ENCODE measurements at places on chromosomes 7 and 10.

GRCh38 chr10:35487336-35488034, 117.7 kb upstream of the GJD4 start:
- DNase-seq: no peak

DNA sequence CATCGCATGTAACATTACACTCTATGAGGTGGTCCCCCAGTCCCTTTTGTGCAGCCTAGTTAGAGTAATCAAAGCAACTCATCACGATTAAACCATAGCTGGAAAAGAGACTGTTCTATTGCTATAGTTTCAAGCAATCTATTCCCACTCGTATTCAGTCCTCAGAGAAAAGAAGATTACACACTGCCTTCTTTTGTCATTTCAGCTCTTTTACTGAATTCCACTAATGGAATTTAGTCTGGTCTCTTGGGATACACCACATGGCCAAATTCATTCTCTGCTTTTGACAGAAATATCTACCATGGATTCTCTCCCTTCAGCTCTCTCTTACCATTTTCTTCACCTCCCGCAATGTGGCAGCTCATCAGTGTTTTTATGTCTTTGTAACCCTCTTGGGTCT, 108.9 kb upstream of the HDAC9 start:
- no peak for DNase-seq

- DNase-seq: no peak
These were observed 112.0 kb downstream of the PFKFB3 start for GRCh38 chr10:6314620-6315205.

GRCh38 chr10:123537188-123537961, 128.8 kb upstream of the GPR26 start:
- peak; percentile 25 for DNase-seq

GRCh38 chr7:105257338-105257737, 131.4 kb downstream of the SRPK2 start:
- no peak for DNase-seq

- DNase-seq: no peak
These were observed 13.7 kb downstream of the RAB19 start for GRCh38 chr7:140417456-140418155.

- no peak for DNase-seq
These were observed 1.7 kb upstream of the CTNNA3 start for GRCh38 chr10:67697724-67698131.

- no peak for DNase-seq
These were observed 111.8 kb upstream of the CNTNAP2 start for GRCh38 chr7:146004805-146005204.

GRCh38 chr10:5631936-5632335, 34.5 kb downstream of the ASB13 start:
- no peak for DNase-seq

DNA sequence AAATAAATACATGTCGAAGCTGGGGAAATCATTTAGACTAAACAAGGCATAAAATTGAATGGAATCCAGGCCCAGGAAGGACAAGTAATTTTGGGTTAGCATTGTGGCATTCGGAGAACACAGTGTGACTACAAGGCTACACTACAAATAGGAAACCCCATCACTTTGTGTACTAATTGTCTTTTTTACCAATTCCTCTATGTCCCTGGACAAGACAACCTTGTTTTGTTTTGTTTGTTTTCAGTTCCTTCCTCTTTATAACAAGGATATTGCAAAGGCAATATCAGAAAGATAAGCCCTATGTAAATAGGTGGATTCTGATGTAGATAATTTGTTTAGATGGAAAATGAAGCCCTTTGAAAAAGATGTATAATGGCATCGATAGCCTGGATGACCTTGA, 215.9 kb upstream of the MKLN1 start:
- no peak for DNase-seq

GRCh38 chr7:5591278-5591874, 167.7 kb upstream of the TNRC18 start:
- DNase-seq: no peak

GRCh38 chr10:76043261-76043660, 611.8 kb downstream of the LRMDA start:
- no peak for DNase-seq

DNA sequence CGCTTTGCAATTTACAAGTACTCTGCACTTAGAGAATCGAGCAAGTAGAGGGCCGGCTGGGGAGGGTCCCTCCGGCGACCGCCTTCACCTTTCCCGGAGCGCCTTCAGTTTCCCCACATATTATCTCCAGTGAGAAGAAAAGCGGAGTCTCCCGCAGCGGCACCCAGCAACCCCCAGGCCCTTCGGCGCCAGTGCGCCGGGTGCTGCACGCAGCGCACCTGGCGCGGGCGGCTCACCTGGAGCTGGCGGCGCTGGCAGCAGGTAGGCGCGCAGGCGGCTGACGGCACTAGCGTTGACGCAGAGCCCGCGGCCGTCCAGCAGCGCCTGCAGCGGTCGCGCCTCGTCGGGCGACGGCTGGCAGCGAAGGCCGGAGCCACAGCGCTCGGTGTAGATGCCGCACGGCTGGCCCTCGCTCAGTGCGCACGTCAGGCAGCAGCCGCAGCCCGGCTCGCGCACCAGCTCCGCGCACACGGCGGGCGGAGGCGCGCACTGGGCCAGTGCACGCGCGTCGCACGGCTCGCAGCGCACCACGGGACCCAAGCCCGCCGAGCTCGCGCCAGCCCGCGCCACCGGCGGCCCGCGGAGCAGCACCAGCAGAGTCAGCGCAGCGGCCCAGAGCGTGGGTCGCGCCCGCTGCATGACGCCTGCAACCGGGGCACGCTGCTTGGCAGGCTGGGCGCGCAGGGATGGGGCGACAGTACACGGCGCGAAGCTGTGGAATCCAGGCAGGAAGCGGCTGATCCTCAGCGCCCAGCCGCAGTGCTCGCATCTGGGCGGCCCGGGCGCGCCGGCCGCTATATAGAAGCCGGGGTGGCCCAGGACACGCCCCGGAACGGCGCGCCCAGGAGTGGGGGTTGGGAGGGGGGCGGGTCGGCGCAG, at the start of gene IGFBP3:
IGFBP3 (minus strand) TSS at position 771 of the 879 bp plus-strand sequence; CDS start at position 639, 132 bp downstream.
- no peak for DNase-seq

DNA sequence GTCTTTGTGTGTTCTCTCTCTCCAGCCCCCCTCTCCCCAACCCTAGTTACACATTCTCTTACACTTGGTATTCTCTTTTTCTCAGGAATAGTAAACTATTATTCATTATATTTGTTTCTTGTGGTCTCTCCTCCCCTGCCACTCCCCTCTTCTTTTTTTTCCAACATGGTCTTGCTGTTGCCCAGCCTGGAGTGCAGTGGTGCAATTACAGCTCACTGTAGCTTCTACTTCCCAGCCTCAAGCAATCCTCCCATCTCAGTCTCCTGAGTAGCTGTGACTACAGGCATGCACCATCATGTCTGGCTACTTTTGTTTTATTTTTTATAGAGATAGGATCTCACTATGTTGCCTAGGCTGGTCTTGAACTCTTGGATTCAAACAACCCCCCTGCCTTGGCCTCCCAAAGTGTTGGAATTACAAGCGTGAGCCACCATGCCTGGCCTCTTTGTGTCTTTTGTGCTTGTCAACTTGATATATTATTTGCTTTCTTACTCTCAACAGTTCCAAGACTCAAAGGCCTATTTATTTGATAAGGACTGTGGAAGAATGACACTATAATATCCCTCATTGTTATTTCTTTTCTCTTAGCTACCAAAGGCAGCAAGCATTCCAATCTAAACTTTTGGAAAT, 66.9 kb downstream of the MLLT10 start:
- DNase-seq: no peak

GRCh38 chr7:69272101-69272500, 326.2 kb upstream of the AUTS2 start:
- DNase-seq: no peak

DNA sequence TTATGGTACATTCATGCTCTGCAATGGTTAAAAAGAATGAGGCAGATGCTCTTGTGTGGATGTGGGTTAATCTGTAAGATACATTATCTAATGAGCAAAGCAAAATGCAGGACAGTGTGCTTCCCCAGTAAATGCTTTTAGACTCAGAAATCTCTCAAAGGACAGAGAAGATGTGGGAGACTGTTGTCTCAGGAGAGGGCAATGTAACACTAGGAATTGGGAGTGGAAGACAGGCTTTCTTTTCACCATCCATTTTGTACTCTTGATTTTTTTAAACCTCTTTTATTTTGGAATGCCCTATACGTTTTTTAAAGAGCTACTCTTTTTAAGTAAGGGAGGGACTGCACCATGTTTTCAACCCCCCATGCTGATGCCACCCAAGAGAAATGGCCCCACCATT, 77.5 kb upstream of the ADAM12 start:
- no peak for DNase-seq

- no peak for DNase-seq
These were observed 100.4 kb downstream of the ANKRD7 start for GRCh38 chr7:118324790-118325449.

- DNase-seq: no peak
These were observed 104.1 kb downstream of the THSD7A start for GRCh38 chr7:11727864-11728263.

DNA sequence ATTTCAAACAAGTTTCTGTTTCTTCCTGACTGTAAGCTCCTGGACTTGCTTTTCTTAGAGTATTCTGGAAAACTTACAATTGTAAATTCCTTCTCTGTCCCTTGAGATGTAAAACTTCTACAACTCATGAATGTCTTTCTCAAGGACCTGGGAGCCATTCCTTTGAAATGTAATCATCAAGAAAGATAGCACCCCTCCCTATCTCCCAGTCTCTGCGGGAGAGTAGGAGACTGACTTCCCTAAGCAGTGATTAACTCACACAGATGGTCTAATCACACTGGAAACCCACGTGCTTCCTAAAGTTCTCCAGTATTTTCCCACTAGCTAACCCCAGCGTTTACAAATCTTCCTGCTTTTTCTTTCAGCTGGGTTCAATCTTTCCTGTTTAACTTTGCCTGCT, 549.4 kb downstream of the SORCS1 start:
- DNase-seq: no peak

- DNase-seq: no peak
These were observed 111.7 kb upstream of the CDK13 start for GRCh38 chr7:39838326-39838725.

- no peak for DNase-seq
These were observed 606.2 kb upstream of the TEX47 start for GRCh38 chr7:89401690-89402089.

- DNase-seq: no peak
These were observed 24.2 kb downstream of the ARL5B start for GRCh38 chr10:18683427-18683826.

DNA sequence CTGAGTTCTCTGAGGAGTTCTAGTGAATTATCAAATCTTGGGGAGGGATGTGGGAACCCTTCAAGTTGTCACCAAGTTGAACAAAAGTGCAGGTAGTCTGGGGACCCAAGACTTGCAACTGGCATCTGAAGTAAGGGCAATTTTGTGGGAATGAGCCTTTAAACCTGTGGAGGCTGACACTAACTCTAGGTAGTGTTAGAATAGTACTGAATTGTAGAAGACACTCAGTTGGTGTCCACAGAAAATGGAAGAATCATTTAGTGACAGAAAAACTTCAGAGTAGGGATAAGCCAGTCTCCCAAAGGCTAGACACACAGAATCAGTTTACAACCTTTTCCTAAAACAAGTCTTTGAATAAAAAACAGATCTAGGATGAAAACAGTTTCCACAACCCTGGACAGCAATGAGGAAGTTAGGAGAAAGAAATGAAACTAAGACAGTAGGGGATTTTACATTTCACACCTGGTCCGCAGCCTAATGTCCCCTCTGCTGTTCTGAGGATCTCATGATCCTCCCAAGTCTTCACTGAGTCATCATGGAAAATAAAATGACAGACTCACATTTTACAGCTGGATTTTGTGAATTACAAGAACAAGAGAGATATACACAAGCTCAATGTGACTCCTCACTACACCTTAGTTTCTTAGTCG, 23.0 kb upstream of the ING3 start:
- no peak for DNase-seq

- DNase-seq: no peak
These were observed 30.1 kb upstream of the CCL24 start for GRCh38 chr7:75843613-75844116.

- DNase-seq: no peak
These were observed 360.4 kb upstream of the CELF2 start for GRCh38 chr10:10657139-10657760.

GRCh38 chr7:47196106-47196645, 385.7 kb downstream of the TNS3 start:
- DNase-seq: no peak

DNA sequence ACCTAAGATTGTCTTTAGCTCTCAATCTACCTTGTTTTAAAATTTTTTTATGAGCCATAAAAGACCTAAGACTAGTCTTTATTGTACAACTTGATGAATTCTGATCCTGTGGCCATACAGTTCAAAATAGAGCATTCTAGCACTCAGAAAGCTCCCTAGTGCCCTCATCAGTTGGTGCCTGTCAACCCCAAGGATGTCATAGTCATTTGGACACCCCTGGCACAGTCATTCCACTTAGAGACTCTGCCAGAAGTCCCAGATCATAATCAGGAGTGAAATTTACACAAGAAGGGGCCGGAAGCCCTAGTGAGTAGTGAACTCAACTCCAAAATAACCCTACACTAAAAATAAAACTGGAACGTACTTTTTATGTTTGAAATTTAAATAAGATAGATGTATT, 80.0 kb upstream of the INSIG1 start:
- no peak for DNase-seq

DNA sequence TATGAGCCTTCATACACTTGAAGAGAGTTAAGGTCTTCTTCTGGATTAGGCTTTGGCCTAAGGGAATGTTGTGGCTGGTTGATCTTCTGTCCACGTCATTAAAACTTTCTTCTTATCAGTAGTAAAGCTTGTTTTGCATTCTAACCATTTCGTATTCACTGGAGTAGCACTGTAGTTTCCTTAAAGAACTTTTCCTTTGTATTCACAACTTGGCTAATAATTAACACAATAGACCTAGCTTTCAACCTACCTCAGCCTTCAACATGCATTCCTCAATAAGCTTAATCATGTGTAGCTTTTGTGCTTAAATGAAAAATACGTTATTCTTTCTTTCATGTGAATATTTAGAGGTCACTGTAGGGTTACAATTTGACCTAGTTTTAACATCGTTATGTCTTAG, 42.8 kb downstream of the AKR1C8 start:
- DNase-seq: no peak

- no peak for DNase-seq
These were observed 4.6 kb upstream of the USP6NL start for GRCh38 chr10:11616021-11616420.

DNA sequence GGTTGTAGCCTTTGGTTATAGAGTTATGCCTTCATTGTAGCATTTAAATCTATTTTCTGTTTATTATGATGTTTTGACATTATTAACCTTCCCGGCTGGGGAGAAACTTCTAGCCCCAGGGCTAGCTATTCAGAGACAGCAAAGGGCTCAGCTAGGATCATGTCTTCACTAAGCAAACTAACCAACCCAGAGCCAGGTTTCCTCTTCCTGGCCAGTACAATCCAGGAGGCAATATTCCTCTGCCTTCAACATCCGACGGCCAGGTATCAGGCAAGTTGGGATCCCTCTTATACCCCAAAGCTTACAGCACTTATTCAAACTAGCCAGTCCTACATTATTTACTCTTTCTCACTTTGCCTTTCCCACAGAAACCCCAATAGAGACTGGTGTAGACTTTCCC, 1060.7 kb upstream of the GHITM start:
- no peak for DNase-seq
